ENCODE measurements at places on chromosomes 5 and 9. TPM values are rescaled to one million over a fixed set of nuclear protein-coding genes. Genes with fewer than 3 reads are reported as not detected.
A peak's percentile ranks its signal among the peaks of the same experiment; 100 is the strongest.

DNA sequence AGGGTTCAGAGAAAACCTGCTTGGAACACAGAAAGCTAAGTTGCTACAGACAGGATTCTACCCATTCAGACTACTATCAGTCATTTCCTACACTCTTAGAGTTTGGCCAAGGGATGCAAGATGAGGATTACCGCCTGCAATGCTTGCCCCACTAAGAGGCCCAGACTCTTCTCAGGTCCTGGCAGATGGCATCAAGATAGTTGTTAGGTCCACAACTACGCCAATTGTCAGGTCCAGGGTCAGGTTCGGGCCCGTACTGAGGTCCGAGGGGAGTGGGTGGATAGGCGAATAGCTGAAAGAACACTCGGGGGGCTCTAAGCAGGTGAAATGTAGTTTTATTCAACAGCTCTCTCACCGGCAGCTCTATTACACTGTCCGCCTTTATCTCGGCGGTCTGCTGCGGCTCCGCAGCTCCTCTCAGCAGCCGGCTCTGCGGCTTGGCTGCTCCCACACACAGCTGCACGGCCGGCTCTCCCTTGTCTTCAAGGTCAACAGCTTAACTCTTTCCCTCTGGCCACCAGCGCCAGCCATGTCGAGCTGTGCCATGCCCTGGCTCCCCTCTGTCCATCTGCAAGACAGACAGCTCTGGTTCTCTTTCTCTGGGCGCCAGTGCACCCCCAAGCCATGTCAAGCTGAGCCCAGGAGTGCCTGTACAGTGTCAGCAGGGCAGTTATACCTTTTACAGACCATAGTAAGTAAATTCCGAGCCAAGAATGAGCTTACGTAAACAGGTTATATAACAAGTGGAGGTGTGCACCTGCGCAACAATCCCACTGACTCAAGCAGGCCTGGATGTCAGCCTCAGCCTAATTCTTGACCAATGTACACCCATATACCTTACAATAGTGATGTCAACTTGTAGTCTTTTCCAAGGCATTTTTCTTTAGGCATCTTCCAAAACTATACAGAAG, 24.0 kb downstream of the ENC1 start:
- DNase-seq, result no peak

DNA sequence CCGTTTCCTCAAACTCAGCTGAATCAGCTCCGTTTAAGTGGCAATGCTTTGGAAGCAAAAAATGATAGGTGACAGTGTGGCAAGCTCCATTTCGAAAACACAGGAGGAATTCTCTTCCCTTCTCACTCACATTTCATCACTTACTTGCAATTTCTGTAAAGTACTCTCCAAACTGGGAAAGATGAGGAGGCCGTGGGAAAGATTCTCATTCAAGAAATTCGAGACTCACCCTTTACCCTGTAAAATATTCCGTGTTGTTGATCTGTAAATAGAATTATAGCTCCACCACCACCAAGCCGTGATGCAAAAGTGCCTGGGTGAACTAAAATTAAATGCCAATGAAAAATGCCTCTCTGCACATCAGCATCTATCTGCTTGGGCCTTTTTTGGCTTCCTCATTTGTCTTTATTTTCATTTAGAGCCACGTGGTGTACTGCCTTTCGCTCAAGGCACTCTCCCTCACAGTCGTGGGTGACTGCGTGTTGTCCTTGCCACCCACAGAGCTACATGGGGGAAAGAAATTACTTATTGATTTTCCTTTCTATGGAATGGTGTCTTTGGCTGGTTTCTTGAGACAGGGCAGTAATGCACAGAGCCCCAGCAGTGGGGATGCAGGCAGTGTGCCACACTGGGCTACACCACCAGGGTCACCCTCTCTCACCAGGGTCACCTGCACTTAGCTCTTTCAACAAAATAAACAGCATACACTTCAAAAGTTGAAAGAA, 289.3 kb upstream of the TAS2R1 start:
- no peak for DNase-seq

- DNase-seq, result no peak
These were observed 381.4 kb downstream of the TMEM161B start for GRCh38 chr5:87887247-87887646.

DNA sequence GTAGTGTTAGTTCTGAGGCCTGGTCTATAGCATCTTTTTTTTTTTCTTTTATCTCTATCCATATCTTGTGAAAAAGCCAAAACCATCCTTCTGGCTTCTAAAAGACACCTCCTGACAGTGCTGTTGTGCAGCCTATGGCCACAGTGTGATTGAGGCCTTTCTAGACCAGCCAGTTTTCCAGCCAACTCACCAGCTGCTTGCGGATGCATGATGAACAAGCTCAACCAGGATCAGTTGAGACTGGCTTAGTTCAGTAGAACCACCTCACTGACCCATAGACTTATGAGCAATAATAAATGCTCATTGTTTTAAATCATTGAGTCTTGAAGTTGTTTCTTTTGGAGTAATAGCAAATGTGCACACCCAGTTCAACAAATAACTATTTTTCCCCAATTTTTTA, 296.9 kb downstream of the FAM170A start:
- DNase-seq, result no peak

DNA sequence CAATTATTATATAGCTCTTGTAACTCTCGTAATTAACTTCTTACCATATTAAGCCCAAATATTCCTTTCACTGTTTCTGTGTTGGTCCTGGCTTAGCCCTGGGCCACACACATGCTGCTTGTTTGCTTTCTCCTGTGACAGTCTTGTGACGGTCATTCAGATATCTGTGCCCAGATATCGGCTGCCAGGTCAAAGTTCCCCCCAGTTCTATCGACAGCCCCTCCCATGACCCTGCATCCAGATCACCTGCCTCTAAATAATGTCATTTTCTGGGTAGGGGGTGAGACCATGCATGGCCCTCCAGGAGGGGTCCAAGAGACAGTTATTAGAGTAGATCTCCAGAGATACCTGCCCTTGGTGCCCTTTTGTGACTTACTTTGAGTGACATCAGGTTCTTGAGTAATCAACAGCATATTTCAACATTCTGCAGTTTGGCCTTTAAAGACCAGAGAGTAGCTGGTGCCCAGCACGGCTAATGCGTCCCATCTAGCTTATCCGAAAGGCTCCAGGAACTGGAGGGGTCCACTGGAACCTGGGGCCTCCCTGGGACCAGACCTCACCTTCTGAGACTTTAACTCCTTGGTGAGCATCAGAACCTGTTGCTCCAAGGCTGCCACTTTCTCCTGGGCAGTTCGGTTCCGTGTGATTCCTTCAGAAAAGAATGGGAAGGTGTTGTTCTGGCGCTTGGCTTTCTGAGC, 26.9 kb downstream of the TBC1D2 start:
- no peak for DNase-seq

- DNase-seq, result no peak
These were observed 17.3 kb upstream of the ARSB start for GRCh38 chr5:79002374-79002773.

DNA sequence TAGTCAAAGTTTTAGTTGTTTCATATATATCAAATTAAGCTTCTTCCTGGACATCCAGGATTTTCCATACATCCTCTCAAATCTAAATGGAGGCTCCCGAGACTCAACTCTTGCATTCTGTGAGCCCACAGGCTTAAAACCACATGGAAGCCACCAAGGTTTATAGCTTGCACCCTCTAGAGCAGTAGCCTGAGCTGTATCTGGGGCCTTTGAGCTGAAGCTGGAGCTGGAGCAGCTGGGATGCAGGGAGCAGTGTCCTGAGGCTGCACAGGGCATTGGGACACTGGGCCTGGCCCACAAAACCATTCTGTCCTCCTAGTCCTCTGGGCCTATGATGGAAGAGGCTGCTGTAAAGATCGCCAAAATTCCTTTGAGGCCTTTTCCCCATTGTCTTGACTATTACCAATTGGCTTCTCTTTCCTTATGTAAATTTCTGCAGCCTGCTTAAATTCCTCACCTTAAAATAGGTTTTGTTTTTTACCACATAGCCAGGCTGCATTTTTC, 151.0 kb downstream of the COX7C start:
- no peak for DNase-seq

DNA sequence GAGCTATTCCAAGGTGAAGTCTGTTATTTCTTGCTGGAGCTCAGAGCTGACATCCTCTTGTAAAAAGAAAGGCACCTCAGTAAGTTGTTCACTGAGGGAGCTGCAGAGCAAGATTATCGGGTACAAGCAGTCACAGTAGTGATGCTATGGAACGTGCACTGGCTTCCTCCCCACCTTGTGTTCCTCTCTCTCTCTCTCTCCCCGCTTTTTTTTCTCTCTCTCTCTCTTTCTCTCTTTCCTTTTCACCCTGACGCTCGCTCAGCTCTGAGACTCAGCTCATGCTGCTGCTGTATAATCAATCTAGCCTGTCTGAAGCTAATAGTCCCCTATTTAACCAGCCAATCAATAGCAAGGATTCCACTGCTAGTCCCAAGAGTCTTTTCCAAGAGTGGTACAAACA, 587.6 kb upstream of the CDH18 start:
- DNase-seq, result no peak

- no peak for DNase-seq
These were observed 2.0 kb downstream of the NEUROG1 start for GRCh38 chr5:135533794-135534193.

GRCh38 chr5:38681029-38681706, 124.7 kb upstream of the LIFR start:
- no peak for DNase-seq

GRCh38 chr9:127492616-127493015, 41.3 kb downstream of the LRSAM1 start:
- DNase-seq, result no peak

- peak; percentile 72 for DNase-seq
These were observed 19.5 kb upstream of the ANXA1 start for GRCh38 chr9:73132034-73132776.

- DNase-seq, result no peak
These were observed 33.7 kb downstream of the UBE2R2 start for GRCh38 chr9:33850677-33851076.

GRCh38 chr5:88021141-88021540, 247.5 kb downstream of the TMEM161B start:
- no peak for DNase-seq

GRCh38 chr5:112581811-112582320, 155.8 kb upstream of the APC start:
- no peak for DNase-seq

DNA sequence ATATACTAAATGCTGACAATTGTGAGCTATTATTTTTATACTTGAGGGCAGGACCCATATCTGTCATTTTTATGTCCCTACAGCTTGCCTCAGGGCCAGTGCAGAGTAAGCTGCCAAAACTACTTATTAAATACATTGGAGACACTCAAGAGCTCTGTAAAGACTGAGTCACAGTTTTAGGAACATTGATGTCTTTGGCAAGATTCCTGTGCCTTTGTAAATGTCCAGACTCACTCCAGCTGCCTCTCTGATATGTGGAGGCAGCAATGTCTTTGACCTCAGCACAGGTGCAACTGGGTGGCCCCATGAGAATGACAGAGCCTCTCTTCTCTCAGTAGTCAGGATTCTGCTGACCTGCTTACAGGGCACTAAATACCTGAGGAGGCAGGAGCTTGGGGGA, 363.2 kb downstream of the OSTF1 start:
- DNase-seq, result no peak

DNA sequence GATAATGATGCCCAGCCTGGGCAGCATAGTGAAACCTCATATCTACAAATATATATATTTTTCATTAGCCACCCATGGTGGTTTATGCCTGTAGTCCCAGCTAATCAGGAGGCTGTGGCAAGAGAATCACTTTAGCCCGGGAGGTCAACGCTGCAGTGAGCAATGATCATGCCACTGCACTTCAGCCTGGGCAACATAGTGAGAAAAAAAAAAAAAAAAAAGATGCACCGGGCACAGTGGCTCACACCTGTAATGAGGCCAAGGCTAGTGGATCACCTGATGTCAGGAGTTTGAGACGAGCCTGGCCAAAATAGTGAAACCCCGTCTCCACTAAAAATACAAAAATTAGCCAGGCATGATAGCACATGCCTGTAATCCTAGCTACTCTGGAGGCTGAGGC, 50.2 kb upstream of the ADRA1B start:
- DNase-seq, result no peak

The PCDHB15 gene
- 0.50 TPM for total RNA-seq

The STK32A gene
- total RNA-seq, result 0.36 TPM

The CDH12 gene
- not detected for total RNA-seq

The PPIC gene
- total RNA-seq, result 17.1 TPM

The PAIP1 gene
- 125 TPM for total RNA-seq

The PCDHGB2 gene
- total RNA-seq, result 2.2 TPM
